ENCODE measurements at places on chromosomes 11 and 22.

GRCh38 chr11:66360406-66361073 is 11.0 kb downstream of the SLC29A2 start:
- DNase-seq, result no peak

DNA sequence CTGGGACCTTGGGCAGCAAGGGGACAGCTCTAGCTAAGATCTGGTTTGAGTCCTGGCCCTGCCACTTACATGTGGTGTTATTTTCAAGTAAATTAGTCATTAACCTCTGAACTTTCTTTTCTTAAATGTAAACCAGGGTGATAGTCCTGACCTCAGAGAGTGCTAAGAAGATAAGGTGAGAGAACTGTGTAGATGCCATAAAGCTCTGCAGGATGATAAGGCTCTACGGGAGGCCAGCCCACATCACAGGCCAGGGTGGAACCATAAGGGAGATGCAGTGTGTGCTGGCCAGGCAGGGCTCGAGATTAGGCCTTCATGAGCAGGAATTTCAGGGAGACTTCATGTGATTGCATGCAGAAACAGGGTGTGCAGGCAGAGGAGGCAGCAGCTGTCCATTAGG is 24.2 kb downstream of the NECTIN1 start:
- no peak for DNase-seq

DNA sequence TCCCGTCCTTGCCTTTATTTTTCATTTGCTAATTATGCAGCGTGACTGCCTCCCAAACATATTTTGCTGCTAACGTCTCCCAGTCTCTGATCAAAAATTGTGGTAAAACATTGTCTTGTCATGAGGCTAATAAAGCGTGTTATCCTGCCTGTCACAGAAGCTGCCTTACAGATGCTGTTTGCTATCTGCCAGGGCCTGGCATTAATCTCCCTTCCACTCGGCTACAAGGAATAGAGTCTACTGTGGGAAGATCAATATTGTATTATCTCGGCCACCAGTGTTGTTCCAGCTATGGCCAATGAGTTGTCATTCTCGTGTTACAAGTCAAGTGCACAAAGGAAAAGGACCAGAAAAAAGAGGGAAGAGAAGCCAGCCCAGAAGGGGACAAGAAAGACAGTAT is 100.3 kb downstream of the SEZ6L start:
- DNase-seq, result no peak

DNA sequence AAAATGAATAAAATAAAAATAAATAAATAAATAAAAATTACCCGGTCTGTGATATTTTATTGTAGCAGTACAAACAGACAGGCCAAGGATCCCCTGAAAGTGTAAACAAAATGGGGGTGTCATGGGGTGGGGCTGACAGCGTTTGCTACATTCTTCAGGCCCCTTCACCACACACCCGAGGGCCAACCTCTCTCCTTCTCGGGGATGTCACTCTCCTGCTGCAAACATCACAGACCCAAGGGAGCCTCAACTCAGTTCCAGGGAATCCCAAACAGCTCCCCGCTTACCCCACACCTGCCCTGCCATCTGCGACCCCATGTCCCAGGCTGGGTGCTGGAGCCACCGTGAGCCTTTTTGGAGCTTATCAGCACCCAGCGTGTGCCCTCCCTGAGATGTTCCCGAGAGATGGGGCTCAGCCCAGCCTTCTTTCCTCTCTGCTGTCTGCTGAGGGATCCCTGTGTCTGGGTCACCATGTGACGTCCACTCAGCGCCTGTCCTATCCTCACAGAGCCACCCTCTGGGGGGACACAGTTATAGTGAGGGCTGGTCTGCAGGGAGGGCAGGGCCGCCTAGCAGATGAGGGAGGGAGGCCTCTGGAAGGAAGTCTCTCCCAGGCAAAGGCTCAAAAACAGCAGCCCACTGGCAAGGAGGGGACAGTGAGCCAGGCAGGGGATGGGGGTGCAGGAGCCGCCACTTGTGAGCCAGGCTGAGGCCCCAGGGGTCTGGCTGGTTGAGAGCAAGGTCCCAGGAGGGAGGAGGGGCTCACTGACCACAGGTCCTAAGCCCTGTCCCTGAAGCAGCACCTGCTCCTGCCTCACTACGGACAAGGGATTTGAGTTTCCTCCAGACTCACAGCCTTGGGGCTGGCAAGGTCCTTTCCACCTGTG is 1041.6 kb downstream of the BRD1 start:
- DNase-seq, result no peak

DNA sequence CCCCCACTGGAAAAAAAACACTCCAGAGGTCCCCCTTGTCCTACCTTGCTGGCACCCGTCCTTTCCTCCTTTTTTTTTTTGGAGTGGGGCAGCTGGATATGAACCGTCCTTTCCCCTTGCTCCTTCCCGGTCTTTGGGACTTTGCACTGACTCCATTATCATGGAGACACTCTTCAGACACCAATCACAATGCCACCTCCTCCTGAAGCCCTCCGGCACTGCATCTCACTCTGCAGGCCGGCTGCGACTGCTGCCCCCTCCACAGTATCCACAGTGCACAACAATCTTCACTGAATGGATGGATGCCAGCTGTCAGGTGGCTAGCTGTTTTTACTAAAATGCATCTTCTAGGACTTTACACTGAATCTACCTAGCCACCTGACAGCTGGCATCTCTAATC is 12.7 kb upstream of the RGL4 start:
- DNase-seq, result no peak

- DNase-seq, result no peak
Measured at GRCh38 chr11:34480314-34480713, 33.3 kb downstream of the ELF5 start.

DNA sequence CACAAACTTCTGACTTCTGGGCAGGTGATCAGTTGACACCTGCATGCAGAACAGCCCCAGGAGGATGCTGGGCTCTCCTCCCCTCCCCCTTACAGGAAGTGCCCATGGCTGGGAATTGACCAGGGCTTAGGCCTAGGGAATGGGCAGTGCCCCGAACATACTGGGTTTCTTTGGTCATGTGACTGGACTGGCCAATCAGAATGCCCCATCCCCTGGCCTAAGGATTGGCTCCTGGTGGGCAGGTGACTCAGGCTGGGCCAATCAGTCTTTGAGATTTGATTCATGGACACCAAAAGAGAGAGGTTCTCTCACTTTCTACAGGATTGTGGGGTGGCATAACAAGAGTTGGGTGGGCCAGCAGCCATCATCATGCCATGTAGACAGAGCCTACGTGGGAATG is 37.1 kb downstream of the MCM5 start:
- peak; percentile 10 for DNase-seq

- no peak for DNase-seq
Measured at GRCh38 chr11:130474637-130475400, 26.4 kb downstream of the ADAMTS15 start.

DNA sequence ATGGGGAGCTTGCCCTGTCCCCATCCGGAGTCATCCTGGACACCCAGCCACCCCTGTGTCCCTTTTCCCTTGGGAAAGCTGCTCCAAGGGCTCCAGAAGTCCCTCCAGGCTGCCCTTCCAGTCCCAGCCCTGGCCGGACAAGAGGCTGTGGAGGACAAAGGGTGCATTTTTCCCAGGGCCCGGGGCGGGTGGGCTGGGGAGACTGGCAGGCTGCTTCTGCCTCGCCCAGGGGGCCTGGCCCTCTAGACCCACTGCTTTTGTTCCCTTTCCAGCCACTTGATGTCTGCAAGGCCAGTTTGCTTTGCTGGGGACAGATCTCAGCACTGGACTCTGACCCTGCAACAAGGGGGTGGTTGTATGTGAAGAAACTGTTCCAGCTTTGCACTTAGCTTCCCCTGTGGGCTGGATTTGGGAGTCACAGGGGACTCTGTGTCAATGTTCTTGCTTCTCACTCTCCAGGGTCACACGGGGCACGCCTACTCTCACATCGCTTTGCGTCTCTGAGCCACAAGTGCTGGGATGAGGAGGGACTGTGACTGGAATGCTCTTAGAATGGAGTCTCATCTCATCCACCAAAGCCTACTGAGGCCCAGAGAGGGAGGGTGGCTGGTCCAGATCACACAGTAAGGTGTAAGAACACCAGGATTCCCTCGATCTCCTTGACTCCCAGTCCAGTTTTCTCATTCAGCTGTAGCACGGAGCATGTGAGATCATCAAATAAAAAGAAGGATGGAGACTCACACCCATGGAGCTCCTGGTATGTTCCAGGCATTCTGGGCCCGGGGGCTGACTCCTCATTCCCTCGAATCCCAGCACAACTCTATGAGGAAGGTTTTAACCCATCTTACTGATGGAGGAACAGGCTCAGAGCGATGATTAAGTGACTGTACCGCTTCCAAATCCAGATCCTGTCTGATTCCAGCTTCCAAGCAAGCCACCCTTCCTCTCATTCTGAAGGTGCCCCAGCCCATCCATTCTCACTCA is 59.9 kb downstream of the FBXO7 start:
- no peak for DNase-seq

- DNase-seq, result no peak
Measured at GRCh38 chr11:80990885-80991284, 1550.1 kb upstream of the TENM4 start.

DNA sequence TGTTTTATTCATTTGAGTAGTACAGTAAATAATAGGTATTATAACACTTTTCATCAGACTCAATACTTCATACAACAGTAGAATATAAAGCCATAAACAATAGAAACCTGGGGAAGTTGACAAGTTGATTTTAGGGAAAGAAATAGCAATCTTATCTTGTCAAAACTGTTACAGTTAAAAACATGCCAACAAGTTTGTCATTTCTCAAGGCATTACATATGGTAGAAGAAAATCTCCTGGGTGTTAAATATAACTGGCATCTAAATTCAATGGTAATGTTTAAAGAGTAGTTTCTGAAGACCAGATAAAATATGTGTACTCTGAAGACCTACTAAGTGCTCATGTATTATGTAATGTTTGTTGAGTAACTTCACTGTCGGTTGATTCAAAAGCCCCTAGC is 75.1 kb downstream of the LRRC4C start:
- no peak for DNase-seq

- DNase-seq, result no peak
Measured at GRCh38 chr22:47000888-47001287, 238.4 kb downstream of the TBC1D22A start.

DNA sequence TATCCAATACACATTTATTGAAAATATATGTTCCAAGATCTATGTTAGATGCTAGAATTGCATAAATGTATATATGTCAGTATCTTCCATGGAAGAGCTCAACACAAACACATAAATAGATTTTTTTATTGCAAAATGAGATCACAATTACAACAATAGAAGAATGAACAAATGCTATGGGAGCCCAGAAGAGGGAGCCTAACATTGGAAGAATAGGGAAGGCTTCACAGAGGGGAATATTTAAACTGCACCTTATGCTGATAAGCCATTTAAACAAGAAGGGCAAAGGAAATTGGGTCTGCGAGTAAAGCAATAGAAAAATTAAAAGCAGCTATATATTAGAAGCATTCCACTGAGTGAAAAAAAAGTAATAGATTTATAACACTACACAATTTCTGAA is 96.1 kb upstream of the LRRC55 start:
- no peak for DNase-seq

DNA sequence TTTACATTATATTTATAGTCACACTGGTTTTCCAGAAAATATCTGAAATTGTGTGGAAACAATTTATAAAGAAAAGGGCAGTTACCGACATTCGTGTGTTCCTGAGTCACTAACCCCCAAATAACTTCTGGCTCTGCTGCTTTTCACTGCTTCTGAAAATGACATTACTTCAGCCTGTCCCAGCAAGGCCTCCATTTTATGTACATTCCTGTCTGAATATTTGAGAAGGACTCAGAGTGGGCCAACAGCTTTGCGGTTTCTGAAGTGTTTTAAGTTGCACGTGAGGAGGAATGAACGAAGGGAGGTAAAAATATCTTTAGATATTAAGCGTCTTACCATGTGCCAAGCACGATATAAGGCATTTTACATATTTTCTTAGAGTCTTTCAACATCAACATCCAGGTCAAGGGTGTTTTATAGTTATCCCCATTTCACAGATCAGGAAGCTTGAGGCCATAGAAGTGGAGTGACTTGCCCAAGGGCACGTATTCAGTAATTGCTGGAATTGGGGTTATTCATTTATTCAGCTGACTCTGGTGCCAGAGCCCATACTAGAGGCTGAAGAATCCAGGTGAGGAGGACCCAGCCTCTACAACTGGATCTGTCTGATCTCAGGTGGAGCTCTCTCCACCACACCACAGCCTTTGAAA is 30.8 kb upstream of the WNT11 start:
- DNase-seq, result no peak

GRCh38 chr11:77106321-77106720 is 3.7 kb downstream of the OMP start:
- no peak for DNase-seq

- DNase-seq, result no peak
Measured at GRCh38 chr11:11993839-11994238, 14.6 kb downstream of the DKK3 start.

GRCh38 chr11:110337570-110338193 is 41.3 kb upstream of the RDX start:
- DNase-seq, result no peak

DNA sequence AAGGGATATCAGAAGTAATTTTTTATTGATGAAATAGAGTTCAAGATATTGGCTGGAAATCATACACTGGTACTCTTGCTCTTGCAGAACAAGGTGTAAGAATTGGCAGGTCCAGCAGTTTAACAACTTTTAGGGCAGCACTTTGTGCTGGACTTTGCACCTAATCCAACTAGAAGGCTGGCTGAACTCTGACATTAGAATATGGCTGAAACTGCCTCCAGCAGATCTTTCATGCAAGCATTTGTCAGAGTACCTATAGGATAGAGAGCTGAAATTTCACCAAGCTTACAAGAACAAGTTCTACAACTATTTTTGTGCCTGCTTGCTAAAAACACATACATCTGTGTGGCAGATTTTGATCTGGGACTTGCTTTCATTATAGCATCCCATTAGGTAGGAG is 17.2 kb downstream of the HPS5 start:
- DNase-seq, result no peak

DNA sequence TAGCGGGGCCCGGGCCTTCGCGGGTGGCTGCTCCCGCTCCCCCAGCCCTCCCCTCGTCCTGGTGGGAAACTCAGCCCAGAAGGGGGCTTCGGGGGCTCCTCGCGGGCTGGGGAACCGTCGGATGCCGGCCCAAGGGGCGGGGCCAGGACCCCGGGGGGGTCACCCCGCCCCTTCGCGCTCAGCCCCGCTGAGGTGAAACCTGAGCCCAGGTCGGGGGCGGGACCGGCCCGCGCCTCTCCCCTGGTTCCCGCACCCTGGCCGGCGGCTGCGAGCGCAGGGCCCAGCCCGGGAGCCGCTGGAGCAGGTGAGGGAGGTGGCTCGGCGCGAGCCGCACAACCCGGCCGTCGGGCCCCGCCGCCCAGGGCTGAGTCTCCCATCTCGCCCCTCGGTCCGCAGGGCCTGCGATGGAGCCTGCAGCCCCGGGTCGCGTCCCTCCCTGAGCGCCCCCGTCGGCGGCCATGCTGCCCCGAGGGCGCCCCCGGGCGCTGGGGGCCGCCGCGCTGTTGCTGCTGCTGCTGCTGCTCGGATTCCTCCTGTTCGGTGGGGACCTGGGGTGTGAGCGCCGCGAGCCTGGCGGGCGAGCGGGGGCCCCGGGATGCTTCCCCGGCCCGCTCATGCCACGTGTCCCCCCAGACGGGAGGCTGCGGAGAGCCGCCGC is at the start of gene LARGE2:
Gene LARGE2, plus strand, starts transcription at position 232 of the 658 bp plus-strand sequence. Its CDS starts 227 bp downstream, at position 459.
- no peak for DNase-seq

GRCh38 chr11:60345489-60345888 is 18.4 kb downstream of the MS4A6E start:
- DNase-seq, result peak; percentile 13

- DNase-seq, result no peak
Measured at GRCh38 chr11:69859275-69859934, 40.2 kb upstream of the FGF3 start.

Measured in stimulated activated CD4-positive, alpha-beta T cell treated with anti-CD3 and anti-CD28 coated beads, Interleukin-2, amount 100 ng/mL, for 48 hours (primary cell).